ENCODE measurements at places on chromosomes 7 and 10.
A peak's percentile ranks its signal among the peaks of the same experiment; 100 is the strongest.

GRCh38 chr7:109213081-109213480 is 643.4 kb downstream of the DNAJB9 start:
- DNase-seq, result no peak

DNA sequence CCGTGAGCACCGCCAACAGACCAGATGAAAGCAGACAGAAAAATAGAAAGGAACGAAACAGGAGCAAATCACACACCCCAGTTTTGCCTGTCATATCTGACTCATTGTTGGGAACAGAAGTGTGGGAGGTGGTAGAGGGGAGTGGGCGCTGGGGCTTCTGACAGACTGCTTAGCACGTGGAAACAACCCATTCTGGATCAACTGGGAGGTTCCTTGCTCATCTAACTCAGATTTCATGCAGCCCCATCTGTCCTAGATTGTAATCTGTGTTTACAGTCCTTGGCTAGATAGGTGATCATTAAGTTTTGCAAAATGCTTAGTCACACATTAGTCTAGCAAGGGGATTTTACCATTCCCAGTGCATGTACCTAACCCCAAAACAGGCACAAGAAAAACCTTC is 154.1 kb downstream of the NRP1 start:
- no peak for DNase-seq

- DNase-seq, result no peak
These were observed 9.6 kb downstream of the INSYN2A start for GRCh38 chr10:127186813-127187212.

DNA sequence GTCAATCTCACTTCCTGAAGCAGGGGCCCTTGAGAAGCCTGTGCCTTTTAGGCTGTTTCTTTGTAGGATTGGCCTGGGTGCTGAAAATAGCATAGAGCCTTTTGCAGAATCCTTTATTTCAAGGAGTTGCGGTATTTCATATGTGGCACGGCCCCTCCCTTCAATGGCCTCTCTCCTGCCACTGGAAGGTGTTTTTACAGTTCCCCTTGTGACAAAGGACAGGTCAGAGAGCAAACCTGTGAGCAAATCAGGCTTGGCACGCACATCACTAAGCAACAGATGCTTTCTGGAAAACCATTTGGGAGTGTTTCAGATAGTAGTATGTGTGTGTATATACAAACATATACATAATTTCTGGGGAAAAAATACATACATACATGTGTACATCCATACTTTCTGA is 388.6 kb upstream of the C7orf33 start:
- DNase-seq, result no peak

GRCh38 chr7:139095194-139095659 is 14.3 kb downstream of the ZC3HAV1 start:
- peak; percentile 54 for DNase-seq

- no peak for DNase-seq
These were observed 12.5 kb upstream of the CALD1 start for GRCh38 chr7:134766779-134767519.

- no peak for DNase-seq
These were observed 7.0 kb upstream of the GBX1 start for GRCh38 chr7:151174246-151175046.

DNA sequence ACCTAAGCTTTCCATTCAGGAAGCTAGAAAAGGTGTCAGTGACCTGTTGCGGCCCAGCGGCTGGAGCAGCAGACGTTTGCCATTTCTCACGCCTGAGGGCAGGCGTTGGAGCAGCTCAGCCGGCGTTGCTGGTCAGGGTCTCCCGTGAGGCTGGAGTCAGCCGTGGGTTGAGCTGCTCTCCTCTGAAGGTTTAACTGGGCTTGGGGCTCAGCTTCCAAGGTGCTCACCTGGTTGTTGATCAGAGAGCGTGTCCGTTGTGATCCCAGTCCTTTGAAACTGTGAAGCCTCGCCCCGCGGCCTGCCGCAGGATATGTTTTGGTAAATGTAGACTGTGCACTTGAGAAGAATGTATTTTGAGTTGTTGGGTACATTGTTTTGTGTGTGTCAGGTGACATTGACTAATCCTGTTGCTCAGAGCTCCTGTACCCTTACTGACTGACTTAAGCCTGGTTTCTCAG is 20.6 kb upstream of the PWWP2B start:
- DNase-seq, result no peak

DNA sequence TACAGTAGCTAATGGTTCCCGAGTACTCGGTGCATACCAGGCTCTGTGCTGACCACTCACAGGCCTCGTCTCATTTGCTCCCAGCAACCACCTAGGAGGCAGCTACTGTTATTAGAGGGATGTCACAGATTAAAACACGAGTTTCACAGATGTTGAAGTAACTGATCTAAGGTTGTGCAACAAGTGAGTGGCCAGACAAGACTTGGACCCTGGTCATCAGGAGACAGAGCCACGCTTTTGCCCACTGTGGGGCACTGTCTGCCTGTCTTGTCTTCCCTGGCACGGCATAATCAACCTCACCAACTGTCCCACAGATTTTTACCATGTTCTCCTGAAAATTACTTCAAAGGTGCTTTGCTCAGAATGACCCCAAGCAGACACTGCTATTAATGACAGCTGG is 111.6 kb upstream of the HABP2 start:
- no peak for DNase-seq

- DNase-seq, result no peak
These were observed 16.8 kb upstream of the GNAT3 start for GRCh38 chr7:80528689-80529088.

- no peak for DNase-seq
These were observed 102.0 kb upstream of the TARP start for GRCh38 chr7:38375453-38375852.

- DNase-seq, result no peak
These were observed 7.3 kb upstream of the OR2A2 start for GRCh38 chr7:144102041-144102440.

- DNase-seq, result no peak
These were observed 27.4 kb upstream of the NFKB2 start for GRCh38 chr10:102368077-102368476.

DNA sequence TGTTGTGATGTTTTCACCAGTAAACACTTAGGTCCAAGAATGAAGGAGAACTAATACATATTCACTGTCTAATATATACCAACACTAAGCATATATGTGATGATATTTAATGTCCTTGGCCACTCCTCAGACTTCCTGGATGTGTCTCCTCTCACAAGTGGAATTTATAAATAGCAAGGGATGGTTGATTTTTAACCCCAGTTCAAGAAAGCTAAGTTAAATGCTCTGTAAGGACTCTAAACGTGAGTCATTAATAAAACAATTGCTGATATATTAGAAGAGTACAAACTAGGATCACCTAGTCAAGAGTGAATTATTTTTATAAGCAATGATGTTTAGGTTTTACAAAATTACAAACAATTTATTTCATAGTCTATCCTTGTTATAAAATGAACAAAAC is 355.9 kb upstream of the TMEM229A start:
- no peak for DNase-seq

GRCh38 chr7:18494821-18495408 is 634 bp upstream of the HDAC9 start:
- no peak for DNase-seq

- DNase-seq, result peak; percentile 60
These were observed 334 bp downstream of the ZNF800 start for GRCh38 chr7:127392182-127392565.

DNA sequence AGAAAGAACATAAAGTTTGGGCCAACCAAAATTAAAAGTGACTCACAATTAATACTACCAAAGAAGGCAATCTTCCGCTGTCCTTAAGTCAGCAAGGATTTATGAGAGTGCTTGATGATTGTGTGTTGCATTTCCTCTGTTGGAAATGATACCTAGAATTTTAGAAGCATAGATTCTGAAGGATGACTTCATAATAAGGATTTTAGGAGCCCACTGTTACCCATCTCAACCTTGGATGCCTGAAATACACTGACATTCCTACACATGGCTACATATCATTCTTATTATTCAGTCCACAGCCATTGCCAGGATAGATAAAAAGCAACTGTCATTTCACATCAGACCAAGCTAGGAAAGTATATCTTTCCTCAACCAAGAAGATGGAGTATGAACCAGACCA is 823.8 kb downstream of the LRMDA start:
- no peak for DNase-seq

DNA sequence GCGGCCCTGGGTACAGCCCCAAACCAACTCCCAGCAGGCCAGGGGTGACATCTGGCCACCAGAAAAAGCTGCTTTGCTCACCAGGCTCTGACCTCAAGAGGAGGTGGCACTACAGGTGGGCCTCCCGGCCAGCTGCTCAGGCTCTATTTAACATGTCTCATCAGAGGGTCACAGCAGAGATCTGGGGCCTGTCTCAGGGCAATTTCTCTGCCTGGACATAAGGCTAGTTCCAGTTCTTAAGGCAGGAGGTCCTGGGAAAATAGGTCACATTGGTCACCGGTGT is 88.6 kb downstream of the GFRA1 start:
- DNase-seq, result no peak

DNA sequence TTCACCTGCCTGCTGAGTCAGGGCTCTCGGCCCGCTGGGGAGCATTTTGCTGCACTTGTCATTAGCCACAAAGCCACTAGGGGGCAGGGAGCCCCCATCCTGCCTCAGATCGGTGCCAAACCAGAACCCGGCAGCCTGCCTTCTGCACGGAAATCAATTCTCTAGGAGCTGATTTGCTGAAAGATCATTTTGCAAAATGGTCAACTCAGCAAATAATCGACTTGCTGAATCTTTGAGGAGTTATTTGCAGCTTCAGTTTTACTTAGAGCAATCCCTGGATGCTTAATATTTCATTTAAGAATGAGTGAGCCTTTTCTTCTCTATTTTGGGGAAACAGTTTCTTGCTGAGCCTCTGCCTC is 1.7 kb upstream of the GIMAP8 start:
- peak; percentile 76 for DNase-seq

DNA sequence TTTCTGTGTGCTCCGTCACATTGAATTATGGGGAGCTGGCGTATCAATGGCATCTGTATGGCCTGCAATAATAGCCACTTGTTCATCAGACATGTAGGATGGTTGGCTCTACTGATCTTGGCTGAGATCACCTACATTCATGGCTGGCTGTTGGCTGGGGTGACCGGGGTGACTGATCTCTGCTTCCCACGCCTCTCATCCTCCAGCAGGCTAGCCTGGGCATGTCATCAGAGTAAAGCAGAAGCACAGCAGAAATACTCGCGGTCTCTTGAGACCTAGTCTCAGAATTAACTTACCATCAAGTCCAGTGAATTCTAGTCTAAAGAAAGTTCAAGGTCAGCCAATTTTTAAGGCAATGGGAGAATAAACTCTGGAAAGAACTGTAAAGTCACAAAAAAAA is 257.7 kb upstream of the GLI3 start:
- no peak for DNase-seq

- no peak for DNase-seq
These were observed 111.5 kb upstream of the SVIL start for GRCh38 chr10:29746080-29746797.

- DNase-seq, result no peak
These were observed 319.2 kb downstream of the PARD3 start for GRCh38 chr10:34495938-34496337.

DNA sequence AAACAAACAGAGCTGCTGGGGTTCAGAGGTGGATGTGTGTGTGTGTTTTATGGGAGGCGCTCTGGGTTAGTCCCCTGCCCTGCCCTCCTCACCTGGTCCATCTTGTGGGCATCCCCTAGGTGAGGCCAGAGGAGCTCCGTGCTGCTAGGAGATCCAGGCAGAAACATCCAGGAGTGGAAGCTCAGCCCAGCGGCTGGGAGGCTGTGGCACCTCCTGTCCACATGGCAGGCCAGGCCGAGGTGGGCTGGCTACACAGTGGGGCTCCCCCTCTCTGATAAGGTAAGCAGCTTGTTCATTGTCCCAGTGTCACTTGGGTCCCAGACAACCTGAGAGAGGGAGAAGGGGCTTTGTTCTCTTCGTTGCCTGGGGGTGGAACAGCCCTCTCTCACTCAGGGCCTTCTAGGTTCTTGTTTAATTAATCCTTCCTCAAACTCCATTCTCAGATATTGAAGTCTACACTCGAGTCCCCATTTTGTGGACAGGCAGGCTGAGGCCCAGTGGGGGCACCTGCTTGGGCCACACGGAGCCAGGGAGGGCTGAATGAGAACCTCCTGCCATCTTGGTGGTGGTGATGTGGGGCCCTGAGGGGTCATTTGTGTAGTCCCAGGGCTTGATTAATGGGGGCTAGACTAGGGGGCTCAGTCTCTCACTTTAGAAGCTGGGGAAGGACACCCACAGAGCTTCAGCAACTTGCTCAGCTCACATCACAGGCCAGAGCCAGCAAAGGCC is 216.8 kb upstream of the GPR26 start:
- no peak for DNase-seq

DNA sequence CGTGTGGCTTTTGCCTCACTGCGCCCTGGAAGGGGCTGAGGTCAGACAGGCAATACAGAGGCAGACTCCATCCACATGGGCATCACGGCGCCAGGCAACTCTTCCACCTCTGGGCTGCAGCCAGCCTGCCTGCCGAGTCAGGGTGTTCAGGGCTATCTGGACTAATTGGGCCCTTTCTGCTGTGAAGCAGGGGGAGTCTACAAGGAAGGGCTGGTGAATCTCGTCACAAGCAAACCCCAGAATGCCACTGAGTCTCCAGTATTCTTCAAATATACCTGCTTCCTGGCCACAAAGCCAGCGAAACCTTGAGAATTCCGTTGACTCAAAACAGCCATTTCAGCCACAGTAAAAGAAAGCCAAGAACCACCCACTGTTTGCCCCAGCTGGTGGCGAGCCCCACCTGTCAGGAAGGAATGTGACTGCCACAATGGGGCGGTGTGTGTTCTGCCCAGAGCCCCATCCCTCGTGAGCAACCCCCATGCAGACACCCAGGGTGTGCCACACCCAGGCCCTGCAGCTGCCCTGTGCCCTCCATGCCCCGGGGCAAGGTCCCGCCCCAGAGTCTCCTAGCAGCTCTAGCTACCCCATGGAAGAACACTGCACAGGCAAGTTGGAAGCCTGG is 117.3 kb downstream of the FAM53B start:
- peak; percentile 28 for DNase-seq

DNA sequence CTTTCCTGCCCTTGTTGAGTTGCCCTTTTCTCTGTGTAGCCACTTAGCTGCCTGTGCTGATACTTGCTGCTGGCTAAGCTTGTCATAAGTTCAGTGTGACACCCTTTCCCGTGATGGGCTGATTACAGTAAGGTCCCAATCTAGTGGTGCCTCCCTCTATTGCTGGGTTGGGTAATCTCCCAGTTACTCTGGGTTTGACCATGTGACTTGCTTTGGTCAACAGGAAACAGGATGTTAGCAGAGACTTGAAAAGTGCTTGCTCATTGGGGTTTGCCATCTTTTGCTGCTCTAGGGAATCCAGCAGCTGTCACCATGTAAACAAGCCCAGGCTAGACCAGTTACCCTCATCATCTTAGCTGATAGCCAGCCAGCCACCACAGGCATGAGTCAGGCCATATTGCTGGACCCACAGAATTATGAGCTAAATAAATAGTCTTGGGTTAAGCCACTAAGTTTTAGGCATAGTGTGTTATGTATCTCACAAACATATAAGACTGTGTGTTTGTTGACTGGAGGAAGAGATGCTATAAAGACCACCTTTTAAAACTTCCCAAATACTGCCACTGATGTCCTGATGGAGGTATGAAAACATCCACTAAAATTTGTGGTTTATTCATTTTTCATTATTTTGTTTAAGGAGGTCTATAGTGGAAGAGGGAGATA is 4.0 kb upstream of the LEP start:
- DNase-seq, result no peak

GRCh38 chr7:36185756-36186155 is 32.7 kb downstream of the EEPD1 start:
- no peak for DNase-seq
